ENCODE measurements at places on chromosomes 5 and 9. TPM values are rescaled to one million over a fixed set of nuclear protein-coding genes. Genes with fewer than 3 reads are reported as not detected.

The SV2C gene
- not detected for total RNA-seq

DNA sequence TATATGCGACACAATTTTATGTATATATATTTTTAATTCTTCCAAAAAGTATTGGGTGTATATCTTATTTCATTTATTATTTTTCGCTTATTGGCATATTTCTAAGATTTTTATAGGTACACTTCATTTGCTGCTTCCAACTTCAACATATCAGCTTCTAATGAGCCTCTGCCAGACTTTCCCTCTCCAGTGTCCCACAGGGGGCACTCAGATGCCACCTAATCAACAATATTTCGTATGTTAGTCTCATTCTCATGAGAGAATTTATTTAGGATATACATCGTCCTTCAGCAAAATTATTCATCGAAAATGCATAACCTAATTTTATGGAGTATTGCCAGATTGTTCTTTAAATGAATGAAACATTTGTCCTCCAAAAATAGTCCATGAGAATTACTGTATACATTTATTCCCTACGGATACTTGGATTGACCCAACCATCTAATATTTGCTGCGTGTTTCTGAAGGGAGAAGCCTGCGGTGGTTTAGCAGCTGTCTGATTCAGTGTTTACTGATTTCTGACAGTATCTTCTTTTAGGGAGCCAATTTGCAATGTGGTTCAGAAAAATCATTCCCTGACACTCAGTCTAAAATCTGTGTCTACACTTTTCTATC lies 100.6 kb upstream of the SELENOP start:
- no peak for DNase-seq

DNA sequence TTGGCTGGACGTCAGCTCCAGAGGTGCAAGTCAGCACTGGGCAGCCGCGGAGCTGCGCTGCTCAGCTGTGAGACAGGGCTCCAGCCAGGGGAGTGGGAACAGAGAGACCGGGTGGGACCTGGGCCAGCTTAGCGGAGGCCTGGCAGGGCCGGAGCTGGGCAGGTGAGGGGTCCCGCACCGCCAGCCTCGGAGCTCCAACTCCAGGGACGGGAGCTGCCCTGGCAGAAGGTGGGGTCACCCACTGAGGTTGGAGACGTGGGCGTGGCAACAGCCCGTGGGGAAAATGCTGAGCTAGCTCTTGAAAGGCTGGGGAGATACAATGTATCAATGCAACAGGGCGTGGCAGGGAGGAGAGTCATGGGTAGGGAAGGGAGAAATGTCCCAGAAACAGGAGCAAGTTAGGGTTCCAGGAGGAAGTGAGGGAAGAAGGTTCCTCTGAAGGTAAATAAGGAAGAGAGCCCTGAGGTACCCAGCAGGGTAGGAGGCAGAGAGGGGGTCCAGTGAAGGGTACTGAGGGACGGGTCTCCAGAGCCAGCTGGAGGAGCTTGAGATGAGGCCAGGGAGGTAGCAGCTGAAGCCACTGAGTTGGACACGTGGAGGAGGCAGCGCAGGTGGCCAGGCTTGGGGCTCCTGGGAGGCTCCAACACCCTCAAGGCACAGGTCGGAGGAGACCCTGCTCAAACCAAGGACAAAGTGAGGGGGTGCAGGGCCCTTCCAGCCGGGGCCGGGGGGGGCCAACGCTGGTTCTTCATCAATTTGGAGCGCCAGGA lies 736 bp upstream of the NKD2 start:
- no peak for DNase-seq

The CDKN2A gene
- 0.68 TPM for total RNA-seq

- DNase-seq = no peak
These were observed 146.4 kb upstream of the TNC start for GRCh38 chr9:115264313-115264712.

All from activated naive CD4-positive, alpha-beta T cell treated with anti-CD3 and anti-CD28 coated beads, Interleukin-2, amount 50 U/mL, for 72 hours (primary cell).